Neural crest cell (in vitro differentiated cells): ENCODE measurements at places on chromosomes 2 and 18. TPM values are rescaled to one million over a fixed set of nuclear protein-coding genes. Genes with fewer than 3 reads are reported as not detected.

CCDC85A gene
- total RNA-seq = 0.16 and 0.19 TPM in 2 replicates

RAMP1 gene
- 0.58 and 0.91 TPM in 2 replicates for total RNA-seq

ALPG gene
- not detected in 2 replicates for total RNA-seq

RAB27B gene
- total RNA-seq = 0.25 and 0.44 TPM in 2 replicates

PNO1 gene
- 20.3 and 20.8 TPM in 2 replicates for total RNA-seq

GREB1L gene
- 74.8 and 80.5 TPM in 2 replicates for total RNA-seq

AMER3 gene
- 1.3 and 1.4 TPM in 2 replicates for total RNA-seq

IL36B gene
- not detected in 2 replicates for total RNA-seq

MROH2A gene
- total RNA-seq = not detected in 2 replicates

SCYGR5 gene
- not detected in 2 replicates for total RNA-seq

GBX2 gene
- total RNA-seq = 21.3 and 21.9 TPM in 2 replicates

MRPL30 gene
- total RNA-seq = 44.3 and 47.9 TPM in 2 replicates

BMP10 gene
- total RNA-seq = not detected in 2 replicates

CAPN14 gene
- total RNA-seq = 0.36 and 0.47 TPM in 2 replicates

SCN3A gene
- total RNA-seq = 3.7 and 4.9 TPM in 2 replicates

B3GNT7 gene
- 0.61 and 0.79 TPM in 2 replicates for total RNA-seq
